ENCODE measurements at places on chromosomes 2 and 18.
A peak's percentile ranks its signal among the peaks of the same experiment; 100 is the strongest.

DNA sequence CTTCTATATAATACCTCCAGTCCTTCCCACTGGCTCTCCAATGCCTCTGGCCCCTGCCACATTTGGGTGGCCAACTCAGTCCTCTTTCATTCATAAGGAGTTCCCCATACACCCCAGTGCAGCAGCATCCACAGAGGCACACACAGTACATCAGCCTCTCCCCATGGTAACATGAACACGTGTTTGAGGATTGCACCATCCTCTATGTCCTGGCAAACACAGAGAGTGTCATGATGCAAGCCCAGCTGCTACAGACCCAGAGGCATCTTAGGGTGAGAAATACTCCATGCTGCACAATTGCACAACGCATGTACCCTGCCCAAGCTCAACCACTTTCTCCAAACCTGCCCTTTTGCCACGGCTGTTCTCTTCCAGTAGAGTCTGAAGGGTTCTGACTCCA is 11.5 kb downstream of the IGFBP5 start:
- peak; percentile 53 for DNase-seq

- no peak for DNase-seq
Observed at GRCh38 chr2:158761621-158762020, 33.5 kb upstream of the DAPL1 start.

DNA sequence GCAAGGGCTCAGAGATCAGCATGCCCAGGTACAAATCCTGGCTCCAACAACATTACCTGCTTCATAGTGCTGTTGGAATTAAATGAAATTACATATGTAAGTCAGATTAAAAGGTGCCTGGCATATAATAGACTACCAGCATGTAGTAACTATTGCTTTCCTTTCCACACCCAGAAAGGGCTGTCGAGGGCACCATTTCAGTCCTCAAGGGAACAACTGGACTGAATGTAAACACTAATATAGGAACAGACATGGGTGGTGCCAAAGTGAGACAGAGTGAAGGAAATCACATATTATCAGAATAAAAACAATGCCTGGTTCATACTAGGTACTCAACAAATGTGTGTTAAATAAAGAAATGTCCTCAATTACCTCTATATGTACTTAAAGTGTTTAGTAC is 43.3 kb downstream of the FAP start:
- no peak for DNase-seq

DNA sequence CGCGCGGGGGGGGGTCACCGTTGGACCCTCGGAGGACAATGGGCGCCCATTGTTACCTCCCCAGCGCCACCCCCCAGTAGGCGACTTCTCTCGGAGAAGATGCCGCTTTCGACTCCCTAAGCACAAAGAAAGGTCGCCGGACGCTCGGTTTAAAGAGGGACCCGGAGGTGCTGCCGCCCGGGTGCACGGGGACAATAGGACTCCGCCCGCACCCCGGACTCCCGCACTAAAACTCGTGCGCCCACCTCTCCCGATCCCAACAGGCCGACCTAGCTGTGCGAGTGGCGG is 318 bp upstream of the CDC42EP3 start:
- peak; percentile 72 for DNase-seq

DNA sequence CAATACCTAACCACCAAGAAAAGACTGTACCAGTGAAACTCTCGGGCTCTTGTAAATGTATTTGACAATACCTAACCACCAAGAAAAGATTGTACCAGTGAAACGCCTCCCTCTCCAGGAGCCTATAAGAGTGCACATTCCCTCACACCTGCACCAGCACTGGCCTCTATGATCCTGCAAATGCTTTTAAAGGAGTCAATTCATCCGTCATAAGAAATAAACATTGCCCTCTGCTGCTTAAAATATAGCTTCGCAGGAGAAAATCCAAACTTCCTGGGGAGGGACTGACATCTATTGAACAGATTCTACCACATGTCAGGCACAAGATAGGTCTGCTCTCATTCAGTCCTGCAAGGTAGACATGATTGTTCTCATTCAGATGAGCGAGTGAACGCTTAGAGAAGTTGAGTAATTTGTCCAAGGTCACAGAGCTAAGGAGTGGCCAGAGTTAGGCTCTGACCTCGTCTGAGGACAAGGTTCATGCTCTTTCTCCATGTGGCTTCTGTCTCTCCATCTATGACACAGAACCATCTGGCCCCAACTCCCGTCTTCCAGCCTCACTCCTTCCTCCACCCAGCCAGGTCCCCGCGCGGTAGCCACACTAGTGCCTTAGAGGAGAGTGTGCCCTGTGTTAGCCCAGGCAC is 38.7 kb downstream of the MCFD2 start:
- peak; percentile 83 for DNase-seq

DNA sequence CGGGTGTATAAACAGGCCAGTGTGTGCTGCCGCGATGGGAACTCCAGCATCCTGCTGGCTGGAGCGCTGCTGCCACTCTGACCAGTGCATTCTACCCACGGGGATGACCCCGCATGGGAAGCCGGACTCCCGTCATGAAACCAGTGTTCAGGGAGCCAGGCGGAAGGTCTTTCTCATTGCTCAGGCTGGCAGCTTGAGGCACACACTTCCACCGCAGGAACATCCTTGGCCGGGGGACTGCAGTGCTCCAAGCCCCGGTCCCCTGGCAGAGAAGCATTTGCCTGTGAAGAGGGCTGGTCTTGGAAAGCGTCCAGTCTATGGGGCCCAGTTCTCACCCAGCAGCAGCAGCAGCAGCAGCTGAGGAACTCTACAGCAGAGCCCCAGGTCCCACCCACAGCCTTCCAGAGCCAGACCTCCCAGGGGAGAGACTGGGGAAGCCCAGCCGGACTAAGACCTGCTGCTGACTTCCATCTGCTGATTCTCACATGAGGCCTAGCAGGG is 235.9 kb downstream of the KLHL29 start:
- DNase-seq = no peak

GRCh38 chr2:85410584-85411404 is 628 bp upstream of the CAPG start:
- no peak for DNase-seq

- no peak for DNase-seq
Observed at GRCh38 chr2:59691518-59692190, 861.8 kb downstream of the BCL11A start.

GRCh38 chr18:3012136-3013023 is 564 bp downstream of the LPIN2 start:
- DNase-seq = peak; percentile 75

DNA sequence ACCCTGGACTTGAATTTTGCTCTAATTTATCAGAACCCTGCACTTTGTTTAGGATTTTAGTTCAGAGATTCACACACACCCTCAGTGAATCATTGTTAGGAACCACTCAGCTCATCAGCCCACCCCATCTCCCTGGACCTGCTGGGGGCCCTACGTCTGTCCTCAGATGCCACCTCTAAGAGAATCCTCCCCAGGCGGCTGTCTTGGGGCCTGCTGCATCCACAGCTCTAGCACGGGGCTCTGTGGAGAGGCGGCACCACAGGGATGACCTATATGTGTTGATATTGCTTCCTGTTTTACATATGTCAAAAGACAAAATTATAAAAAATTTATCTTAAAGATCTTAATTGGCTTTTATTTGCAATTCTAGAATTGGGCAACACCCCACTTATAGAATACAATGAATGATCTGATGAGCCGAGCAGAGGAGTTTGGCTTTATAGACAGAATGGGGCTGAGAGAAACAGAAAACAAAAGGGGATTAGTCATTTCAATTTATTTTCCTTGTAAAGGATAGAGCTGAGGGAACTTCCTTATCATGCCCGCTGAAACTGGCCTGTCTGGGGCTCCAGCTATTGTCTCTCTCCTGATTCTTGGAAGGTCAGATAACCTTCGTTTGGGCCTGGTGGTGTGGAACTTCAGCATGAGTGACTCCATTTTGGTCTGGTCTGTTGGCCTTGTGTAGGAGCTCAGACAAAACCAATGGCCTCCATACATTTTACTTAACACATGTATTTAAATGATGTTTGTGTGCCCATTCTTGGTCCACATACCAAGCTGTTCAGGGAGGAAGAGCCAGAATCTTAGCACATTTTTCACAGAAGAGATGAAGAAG is 1.4 kb downstream of the MYO7B start:
- peak; percentile 15 for DNase-seq

- DNase-seq = no peak
Observed at GRCh38 chr2:238322001-238322411, 1.7 kb downstream of the TRAF3IP1 start.

GRCh38 chr2:104690255-104690984 is 163.5 kb upstream of the POU3F3 start:
- no peak for DNase-seq

DNA sequence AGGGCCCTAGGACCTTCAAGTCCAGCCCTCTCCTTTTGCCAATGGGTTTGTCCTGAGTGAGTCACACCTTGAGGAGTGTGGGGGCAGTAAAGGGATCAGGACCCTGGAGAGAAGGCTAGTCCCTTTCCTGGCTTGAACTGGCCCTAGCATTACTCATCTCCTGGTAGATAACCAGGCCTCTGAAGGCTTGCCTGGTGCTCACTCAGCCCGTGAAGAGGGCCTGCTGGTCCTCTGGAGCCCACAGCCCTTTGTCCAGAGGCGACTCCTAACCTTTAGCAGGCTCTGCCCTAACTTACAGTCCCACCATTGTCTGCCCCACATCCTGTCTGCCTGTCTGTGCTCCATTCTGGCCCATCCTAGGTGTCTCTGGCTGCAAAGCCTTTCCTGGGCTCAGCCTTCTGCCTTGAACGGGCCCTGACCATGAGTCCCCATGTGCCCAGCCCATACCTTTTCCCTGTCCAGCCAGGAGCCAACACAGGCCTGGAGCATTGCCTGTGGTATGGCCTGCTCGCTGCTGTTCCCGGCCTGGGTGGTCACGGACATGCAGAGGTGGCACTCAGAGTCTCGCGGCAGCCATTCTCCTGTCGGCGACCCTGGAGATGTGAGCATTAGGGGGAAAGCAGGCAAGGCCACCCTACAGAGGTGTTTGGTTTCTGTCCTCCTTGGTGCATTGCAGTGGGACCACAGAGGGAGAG is 5.0 kb downstream of the SFTPB start:
- peak; percentile 2 for DNase-seq

DNA sequence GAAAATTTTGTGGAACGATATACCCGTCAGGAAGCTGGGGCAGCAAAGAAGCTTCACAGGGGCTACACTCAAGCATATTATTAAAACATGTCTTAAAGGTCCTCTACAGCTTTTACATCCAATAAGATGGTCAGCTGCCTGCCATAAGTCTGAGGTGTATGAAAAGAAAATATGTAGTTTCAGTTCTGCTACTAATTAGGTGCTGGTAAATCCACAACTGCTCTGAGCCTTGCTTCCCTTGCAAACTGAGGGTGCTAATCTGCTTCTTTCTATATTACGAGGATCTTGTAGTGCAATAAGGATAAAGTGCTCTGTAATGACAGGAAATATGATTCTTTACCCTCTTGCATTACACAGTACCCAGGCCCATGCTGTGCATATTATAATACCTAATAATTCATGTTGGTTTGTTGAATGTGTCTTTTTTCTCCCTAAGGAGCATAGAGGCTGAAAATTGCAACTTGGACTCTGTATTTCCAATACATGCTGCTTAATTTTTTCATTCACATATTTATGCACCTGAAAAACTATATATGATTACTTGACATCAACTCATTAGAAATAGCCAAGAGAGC is 14.5 kb upstream of the SLC8A1 start:
- no peak for DNase-seq

GRCh38 chr2:85585781-85586105 is 1.5 kb downstream of the VAMP5 start:
- peak; percentile 55 for DNase-seq

GRCh38 chr2:40507432-40507831 is 55.5 kb upstream of the SLC8A1 start:
- DNase-seq = peak; percentile 37

- DNase-seq = peak; percentile 83
Observed at GRCh38 chr2:202104286-202104870, 31.3 kb downstream of the KIAA2012 start.

DNA sequence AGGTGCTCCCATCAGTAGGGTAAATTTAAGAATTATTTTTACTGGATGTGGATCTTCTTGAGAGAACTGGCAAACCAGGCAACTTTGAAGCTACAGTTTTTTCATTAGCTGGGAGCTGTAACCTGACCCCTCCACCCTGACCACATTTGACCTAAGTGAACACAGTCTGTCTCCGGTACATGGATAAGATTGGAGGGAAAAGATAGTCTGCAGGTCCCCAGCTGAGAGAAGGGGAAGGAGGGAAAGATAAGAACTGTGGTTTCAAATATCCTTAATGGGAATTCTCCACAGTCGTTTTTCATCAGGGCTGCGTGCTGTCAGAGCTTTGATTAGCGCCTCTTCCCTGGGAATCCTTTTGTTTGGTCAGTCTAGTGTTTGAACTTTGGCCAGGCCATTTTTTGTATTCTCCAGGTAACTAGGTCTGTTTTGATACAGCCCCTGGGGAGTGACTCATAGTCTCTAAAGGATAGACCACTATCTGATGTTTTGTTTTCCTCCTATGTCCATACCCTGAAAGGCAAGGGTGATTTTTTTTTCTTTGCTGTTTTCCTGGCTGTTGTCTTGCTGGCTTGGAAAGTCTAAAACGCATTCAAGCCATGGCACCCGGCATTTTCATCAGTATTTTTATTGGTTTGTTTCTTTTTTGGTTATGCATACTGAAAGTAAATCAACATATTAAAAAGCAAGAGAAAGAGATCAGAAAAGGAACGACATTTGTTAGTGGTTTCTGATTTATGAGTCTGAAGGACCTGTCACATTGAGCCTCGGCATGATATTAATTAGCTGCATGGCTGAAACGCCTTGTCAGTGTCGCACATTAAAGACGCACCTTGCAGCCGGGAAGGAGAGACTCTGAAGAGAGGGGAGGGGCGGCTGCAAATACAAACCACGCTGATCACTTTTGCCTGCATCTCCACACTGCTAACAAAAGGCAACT is 183.4 kb upstream of the FN1 start:
- DNase-seq = peak; percentile 77

DNA sequence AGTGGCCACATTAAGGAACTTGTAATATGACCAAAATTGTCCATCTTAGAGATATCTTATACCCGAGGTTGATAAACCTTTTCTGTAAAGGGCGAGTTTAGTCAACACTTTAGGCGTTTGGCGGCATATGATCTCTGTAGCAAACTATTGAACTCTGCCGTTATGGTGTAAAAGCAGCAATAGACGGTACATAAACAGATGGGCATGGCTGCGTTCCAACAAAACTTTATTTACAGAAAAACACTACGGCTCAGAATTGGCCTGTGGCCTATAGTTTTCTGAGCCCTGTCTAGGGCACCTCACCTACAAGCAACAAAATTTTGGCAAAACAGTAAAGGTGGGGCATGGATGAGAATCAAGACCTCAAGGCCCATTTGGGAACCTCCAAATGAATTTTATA is 121.9 kb upstream of the HAAO start:
- no peak for DNase-seq
